ENCODE measurements at places on chromosomes 12 and 14. TPM values are rescaled to one million over a fixed set of nuclear protein-coding genes. Genes with fewer than 3 reads are reported as not detected.

- DNase-seq, result peak; percentile 60
These were observed 15.7 kb downstream of the SMCO2 start for GRCh38 chr12:27462151-27462694.

DNA sequence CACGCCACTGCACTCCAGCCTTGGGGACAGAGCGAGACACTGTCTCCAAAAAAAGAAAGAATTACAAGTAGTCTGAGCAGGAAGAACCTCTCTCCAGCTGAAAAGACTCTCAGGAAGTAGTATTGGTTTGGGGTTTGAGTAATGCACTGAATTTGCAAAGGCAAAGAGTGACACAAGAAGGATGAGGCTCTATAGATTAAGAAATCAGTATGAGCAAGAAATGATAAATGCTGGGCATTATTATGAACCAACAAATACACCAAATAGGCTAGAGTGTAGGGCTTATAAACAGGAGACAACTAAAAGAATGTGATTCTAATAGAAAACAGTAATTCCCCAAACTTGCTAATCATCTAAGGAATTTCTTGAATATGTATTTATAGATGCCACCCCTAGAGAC is 2.6 kb upstream of the SLC35E3 start:
- no peak for DNase-seq

- no peak for DNase-seq
These were observed 12.3 kb downstream of the NINJ2 start for GRCh38 chr12:650983-651382.

DNA sequence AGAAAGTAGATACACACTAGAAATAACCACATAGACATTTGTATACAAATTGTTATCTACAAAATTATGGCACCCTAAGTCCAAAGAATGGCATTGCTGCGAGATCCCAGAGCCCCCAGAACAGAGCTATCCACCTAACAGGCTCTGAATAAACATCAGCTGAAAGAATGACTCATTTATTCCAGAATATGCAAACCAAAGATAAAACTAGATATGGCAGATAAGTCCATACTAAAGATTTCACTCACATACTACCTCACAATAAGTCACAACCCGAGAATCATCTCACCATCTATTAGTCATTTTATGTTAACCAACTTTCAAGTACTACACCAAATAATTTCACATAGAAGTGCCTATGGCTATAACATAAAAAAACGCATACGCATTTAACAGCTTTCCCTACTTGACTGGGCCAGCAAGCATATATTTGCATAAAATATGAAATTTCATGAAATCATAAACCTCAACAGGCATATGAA is 5.6 kb downstream of the CNIH1 start:
- peak; percentile 44 for DNase-seq

GRCh38 chr14:37610945-37611523 is 15.6 kb downstream of the TTC6 start:
- DNase-seq, result no peak

DNA sequence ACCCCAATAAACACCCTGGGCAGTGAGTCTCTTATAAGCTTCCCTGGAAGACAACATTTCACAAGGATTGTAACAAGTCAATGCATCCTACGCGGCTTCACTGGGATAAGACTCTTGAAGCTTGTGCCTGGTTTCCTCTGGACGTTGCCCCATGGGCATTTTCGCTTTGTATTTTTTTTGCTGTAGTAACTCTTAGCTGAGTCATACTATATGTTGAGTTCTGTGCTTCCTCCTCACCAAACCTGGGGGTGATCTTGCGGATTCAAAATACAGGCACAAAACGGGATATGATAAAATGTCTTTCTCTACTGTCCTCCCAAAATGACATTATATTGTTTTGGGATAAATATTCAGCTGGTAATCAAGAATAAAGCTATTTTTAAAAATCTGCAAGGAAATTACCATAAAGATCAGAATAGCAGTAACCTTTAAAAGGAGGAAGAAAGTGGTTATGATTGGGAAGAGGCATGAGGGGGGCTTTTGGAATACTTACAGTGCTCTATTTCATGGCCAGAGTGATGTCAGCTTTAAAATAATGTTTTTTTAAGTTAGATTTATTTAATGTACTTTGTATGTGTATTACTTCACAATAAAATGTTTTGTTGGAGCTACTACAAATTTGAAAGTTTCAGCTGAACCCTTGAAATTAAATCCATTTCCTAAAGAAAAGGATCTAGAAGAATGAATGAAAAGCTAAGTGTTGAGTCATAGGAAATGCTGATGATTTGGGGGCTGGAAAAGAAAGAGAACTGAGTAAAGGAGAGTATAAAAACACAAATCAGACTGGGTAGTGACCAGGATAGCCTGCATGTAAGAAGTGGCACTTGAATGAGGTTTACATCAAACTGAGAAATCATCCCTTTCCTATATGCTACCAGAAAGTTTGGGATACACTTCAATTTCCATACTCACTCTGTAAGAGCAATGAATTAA is 14.7 kb downstream of the BTBD7 start:
- no peak for DNase-seq

DNA sequence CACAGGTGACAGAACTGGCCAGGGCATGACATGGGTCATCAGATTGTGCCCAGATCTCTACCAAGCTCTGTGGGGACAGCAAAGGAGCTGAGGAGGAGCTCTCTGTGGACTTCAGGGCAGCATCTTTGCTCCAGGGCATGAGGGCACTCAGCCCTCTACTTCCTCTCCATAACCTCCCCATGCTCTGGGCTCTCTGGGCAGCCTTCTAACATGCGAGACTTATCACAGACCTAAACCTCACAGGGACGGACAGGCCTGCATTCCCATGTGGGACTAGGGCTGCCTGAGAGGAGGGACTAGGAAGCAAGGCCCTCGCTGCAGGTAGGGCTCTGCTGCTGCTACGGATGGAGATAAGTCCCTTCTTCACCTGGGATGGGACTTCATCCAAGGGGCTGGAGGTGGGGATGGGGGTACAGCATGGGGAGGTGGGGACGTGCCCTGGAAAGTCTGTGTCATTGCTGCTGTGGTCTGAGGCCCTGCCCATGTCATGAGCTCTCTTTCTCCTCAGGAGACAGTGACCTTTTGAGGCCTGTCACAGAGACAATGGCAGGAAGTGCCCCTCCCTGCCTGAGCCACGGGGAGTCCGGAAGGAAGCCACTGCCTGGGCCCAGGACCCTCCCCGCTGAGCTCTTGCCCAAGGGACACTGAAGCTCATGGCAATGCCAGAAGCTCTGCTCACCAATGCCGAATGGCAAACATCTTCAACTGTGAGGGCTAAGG is 44.1 kb downstream of the PITPNM2 start:
- DNase-seq, result no peak

GRCh38 chr12:110223777-110224378 is 57.2 kb upstream of the ATP2A2 start:
- DNase-seq, result no peak

- no peak for DNase-seq
These were observed 81.4 kb upstream of the KRAS start for GRCh38 chr12:25332143-25332542.

Gene IAPP
- not detected for total RNA-seq

Gene PLEKHH1
- total RNA-seq, result 1.8 TPM

Gene KITLG
- total RNA-seq, result 86.0 TPM

Gene SERPINA6
- not detected for total RNA-seq

Gene DBX2
- not detected for total RNA-seq

Gene SIRT4
- total RNA-seq, result 0.88 TPM
